ENCODE measurements at places on chromosomes 11 and 22. TPM values are rescaled to one million over a fixed set of nuclear protein-coding genes. Genes with fewer than 3 reads are reported as not detected.
A peak's percentile ranks its signal among the peaks of the same experiment; 100 is the strongest.

Gene HSPB2
- total RNA-seq: 17.1 TPM

Gene TIMP3
- total RNA-seq: 493 TPM

Gene KCTD17
- total RNA-seq: 13.4 TPM

Gene SLC17A6
- not detected for total RNA-seq

Gene SPI1
- 74.7 TPM for total RNA-seq

Gene ALG9
- 161 TPM for total RNA-seq

Gene LARGE2
- not detected for total RNA-seq

Gene SCGB1C1
- total RNA-seq: not detected

DNA sequence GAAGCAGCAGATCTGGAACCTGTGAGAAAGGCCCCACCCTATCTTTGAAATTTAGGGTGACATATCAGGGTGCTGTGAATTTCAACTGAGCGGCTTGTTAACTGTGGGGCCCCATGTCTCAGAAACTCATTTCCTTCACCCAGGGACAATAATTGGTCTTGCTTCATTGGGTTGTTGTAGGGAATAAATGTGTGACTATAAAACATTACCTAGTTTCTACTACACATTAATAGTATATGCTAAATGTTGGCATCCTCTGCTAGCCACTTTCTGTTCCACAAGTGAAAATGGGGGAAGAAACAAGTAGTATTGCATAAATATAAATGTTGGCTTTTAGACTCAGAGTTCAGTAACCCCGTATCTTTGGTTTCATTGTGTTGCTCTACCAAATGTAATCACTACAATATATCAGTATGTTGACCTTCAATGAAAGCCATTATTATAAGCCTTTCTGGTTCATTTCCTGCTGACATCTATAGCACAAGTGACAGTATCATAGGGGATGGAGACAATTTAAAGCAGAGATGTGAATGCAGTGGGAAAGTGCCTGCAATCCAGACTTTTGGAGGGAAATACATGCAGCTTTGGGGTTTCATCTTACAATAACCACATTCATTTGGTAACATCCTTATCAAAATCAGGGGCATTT, 905.5 kb upstream of the RAG2 start:
- no peak for DNase-seq

GRCh38 chr11:2847561-2847960, 38.0 kb downstream of the CDKN1C start:
- DNase-seq: no peak

DNA sequence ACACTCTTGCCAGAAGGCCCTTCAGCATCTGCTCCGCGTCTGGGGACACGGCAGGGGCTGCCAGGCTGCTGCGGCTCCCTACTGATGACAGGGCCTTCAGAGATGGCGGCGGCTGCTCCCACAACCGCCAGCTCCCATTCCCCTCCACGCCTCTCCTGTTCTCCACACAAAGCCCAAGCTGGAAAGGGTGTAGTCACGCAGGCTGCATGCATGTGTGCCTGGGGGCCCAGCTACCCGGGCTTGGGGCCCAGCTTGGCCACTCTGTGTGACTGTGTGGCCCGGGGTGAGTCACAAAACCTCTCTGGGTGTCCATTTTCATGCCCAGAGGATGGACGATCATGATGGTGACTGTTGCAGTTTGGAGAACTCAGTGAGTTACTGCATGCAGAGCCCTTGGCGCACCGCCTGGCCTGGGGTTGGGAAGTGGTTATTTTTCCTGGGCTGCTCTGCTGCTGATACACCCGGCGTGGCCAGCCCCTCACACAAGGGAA, 31.7 kb upstream of the PARVB start:
- peak; percentile 88 for DNase-seq

GRCh38 chr11:131942878-131943277, 572.5 kb downstream of the NTM start:
- no peak for DNase-seq

DNA sequence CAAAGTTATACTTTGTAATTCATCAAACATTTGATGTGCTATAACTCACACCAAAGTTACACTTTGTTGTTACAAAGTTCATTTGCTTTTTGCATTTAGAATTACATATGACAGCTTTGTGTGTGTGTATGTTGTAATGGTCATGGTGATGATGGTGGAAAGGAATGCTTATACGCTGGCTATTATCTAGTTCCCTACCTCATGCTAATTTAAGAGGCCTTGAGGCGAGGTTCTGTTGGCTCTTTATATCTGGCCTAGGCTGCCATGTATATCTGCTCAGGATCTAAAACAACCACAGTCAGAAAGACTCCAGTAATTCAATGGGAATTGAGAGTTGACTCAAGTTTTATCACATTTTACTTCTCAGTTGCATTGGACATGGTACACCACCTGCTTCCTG, 123.4 kb downstream of the SLC17A6 start:
- DNase-seq: no peak

DNA sequence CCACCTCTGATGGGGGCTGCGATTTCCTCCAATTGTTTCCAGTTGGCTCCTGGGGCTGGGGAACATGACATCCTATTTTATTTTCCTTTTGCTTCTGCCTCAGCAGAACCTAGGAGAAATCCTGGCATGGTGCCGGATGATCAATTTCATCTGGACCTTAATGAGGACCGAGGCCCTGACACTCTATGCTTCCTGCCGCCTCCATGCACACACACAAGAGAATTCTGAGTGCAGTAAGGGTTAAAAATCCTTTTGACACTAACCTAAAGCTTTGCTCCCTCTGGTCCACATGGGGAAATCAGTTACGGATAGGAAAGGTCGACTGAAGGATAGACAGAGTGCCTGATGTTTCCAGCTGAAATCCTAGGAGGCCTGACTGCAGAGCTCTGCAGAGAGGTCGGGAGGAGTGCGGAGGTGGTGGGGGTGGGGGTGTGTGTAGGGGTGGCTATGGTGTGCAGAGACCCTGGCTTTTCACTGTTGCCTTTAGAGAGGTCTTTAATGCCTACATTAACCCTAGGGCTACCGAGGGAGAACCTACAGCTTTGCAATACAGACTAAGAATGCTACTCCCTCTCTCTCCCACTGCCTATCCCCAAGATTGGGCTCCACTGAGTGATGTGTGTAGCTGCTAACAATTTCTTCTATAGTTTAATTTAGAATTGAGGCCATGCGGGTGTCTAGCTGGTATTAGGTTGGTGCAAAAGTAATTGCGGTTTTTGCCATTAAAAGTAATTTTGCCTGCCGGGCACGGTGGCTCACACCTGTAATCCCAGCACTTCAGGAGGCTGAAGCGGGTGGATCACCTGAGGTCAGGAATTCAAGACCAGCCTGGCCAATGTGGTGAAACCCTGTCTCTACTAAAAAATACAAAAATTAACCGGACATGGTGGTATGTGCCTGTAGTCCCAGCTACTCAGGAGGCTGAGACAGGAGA, 53.6 kb upstream of the INCENP start:
- peak; percentile 41 for DNase-seq

GRCh38 chr11:65489035-65489705, 9.7 kb upstream of the MALAT1 start:
- DNase-seq: peak; percentile 90

DNA sequence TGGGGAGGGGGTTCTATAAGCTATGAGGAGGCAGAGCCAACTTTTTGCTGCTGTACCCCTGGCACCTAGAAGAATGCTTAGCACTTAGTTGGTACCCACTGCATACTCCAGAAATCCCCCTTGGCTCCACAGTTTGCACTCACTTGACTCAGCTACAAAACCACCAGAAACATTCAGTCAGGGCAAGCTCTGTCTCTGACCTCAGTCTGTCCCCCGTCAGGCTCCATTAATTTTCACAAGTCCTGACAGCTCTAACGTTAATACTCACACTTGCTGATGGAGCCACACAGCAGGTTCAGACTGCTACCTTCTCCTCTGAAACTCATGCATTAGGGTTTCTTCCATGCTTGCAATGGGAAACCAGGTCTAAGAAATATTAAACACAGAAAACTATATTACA, 81.7 kb downstream of the MPPED2 start:
- no peak for DNase-seq

DNA sequence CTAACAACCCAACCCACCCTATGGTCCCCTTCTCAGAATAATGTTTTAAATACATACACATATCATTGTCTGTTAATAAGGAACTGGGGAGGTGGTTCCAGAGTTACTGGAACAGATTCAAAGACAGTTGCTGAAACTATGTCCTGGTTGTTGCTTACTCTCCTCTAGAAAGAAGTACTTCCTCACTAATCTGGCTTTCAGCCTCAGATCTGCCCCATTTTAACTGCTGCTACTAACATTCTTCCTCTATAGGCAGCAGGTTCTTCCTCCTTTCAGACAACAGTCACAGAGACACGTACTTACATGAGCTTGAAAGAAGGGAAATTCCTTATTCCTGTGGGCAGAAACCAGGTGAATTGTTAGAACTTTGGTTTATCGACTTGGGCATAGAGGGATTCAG, 8.1 kb upstream of the NEU3 start:
- DNase-seq: no peak

DNA sequence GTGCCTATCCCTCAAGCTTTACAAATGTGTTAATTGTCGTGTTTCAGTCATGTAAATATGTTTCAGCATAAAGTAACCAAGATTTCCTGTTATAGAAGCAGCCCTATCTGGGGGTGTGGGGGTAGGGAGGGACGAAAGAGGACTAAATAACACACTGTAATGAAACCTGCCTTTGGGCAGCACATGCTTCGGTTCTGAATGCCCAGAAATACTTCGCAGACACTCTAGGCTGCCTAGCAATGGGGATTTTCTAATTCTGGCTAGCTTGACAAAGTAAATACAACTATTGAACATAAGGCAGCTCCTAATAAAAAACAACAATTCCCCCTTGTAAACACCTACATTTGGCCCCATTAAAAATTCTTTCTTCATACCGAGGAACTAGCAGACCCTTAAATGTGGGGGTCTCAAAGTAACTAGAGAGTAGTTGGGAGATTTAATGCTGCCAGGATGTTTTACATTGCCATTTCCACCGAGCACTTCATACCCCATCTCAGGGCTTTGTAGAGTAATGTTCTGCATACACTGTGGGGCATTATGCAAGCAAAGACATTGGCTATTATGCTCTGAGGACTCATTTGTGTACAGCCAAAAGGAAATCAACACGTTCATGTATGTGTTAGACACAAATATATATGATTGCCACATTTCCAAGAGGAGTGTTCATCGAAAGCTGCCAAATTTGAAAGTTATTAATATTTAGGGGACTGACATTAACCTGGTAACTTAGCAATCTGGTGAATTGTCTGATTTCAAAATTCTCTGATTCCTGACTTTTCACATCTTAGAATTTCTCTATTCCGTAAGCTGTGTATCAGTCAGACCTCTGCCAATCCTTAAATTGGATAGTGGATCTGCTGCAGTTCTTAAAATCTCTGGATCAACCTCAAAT, 42.1 kb downstream of the PAX6 start:
- DNase-seq: no peak

- no peak for DNase-seq
These were observed 31.7 kb downstream of the LMO1 start for GRCh38 chr11:8231979-8232378.

DNA sequence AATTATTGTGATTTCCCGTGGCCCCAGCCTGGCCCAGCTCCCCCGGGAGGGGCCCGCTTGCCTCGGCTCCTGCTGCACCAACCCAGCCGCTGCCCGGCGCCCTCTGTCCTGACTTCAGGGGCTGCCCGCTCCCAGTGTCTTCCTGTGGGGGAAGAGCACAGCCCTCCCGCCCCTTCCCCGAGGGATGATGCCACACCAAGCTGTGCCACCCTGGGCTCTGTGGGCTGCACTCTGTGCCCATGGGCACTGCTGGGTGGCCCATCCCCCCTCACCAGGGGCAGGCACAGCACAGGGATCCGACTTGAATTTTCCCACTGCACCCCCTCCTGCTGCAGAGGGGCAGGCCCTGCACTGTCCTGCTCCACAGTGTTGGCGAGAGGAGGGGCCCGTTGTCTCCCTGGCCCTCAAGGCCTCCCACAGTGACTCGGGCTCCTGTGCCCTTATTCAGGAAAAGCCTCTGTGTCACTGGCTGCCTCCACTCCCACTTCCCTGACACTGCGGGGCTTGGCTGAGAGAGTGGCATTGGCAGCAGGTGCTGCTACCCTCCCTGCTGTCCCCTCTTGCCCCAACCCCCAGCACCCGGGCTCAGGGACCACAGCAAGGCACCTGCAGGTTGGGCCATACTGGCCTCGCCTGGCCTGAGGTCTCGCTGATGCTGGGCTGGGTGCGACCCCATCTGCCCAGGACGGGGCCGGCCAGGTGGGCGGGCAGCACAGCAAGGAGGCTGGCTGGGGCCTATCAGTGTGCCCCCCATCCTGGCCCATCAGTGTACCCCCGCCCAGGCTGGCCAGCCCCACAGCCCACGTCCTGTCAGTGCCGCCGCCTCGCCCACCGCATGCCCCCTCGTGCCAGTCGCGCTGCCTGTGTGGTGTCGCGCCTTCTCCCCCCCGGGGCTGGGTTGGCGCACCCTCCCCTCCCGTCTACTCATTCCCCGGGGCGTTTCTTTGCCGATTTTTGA, 3.3 kb upstream of the ANKRD13D start:
- DNase-seq: no peak

DNA sequence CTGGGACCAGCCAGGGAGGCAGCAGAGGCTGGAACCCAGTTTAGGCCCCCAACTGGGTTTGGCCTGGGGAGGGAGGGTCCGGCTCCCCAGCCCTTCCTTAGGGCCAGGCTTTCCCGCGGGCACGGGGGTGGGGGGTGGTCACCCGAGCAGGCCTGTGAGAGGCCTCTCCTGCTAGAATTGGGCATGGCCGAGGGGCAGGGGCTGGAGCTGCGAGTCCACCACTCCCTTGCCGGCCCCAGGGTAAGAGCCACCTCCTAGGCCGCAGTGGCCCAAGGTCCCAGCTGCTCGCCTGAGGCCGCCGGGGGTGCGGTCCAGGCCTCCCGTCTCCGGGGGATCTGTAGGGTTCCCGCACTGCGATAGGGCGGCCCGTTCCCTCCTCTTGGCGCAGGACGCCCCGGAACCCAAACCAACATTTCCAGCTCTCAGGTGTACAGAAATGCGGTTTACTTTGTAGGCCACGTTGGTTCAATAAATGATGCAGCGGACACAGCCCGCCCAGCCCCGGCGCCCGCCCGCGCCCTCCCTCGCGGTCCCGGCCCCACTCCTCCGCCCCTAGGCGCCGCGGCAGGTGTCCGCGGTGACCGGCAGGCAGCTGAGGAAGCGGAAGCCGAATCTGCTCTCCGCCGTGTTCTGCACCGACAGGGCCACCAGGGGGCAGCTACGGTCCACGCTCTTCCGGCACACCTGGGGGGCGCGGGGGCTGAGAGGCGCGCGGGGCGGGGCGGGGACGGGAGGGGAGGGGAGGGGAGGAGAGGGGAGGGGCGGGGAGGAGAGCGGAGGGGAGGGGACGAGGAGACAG, 5.9 kb downstream of the LMNTD2 start:
- no peak for DNase-seq

DNA sequence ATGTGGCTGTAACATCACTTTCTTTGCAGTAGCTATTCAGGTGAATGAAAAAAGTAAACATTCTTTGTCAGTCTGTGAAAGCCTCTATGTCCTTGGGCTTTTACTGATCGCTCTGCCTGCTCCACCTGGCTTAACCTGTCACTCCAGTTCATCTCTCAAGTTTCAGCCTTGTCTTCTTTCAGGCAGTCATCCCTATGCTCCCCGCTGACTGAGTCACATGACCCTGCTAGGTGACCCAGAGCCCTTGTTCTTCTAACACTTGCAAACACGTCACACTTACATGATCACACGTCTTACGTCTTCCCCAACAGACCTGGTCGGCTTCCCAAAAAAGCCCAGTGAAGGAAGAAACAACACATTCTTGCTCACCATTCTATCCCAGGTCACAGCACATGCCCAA, 499.3 kb upstream of the TENM4 start:
- no peak for DNase-seq

- DNase-seq: no peak
These were observed 1.8 kb upstream of the TALDO1 start for GRCh38 chr11:745428-745827.

GRCh38 chr11:12680246-12680939, 6.2 kb downstream of the TEAD1 start:
- no peak for DNase-seq
